ENCODE measurements at places on chromosomes 7 and 10.

DNA sequence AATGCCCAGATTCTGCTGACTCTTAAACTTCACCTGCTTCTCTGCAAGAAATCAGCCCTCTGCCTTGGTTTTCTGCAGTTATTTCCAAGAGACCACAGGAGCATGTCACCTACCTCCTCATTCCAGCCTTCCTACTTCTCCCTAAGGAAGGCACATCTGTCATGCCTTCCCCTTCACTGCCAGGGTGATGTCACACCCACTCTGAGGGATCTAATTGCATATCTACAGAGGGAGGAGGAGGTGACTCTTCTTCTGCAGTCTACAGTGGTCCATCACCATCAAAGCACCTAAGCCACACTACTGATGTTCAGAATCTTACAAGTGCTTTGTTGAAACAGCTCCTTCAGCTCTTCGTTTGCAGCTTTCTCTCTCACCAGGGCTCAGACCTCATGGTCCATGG, 275.5 kb downstream of the FGFR2 start:
- DNase-seq = no peak

- DNase-seq = no peak
These were observed 34.6 kb upstream of the ANTXRL start for GRCh38 chr10:46251857-46252847.

DNA sequence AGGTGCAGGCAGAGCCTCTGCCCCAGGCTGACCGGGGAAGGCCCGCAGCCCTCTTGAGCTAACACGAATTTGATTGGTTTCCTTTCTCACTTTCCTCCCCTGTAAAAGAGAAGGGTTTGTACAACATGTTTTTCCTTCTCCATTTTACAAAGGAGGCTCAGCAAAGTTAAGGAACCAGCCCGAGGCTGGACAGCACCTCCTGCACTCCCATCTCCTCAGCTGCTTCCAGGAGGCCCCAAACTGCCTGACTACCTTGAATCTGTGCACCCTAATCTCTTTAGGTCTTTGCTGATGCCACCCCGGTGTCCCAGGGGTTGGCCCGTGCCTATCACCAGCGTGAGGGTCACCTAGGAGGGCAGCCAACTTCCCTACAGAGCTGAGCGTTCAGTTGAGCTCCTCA, 4.2 kb downstream of the ALKBH4 start:
- DNase-seq = no peak

DNA sequence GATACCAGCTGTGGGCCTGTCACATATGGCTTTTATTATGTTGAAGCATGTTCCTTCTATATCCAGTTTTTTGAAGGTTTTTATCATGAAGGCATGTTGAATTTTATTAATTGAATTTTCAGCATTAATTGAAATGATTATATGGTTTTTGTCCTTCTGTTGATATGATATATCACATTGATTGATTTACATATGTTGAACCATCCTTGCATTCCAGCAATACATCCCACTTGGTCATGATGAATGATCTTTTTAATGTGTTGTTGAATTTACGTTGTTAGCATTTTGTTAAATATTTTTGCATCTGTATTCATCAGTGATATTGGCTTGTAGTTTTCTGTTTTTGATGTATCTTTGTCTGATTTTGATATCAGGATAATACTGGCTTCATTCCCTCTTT, 21.2 kb downstream of the PRSS37 start:
- DNase-seq = no peak

- no peak for DNase-seq
These were observed at the start of gene IGFBP3 for GRCh38 chr7:45920502-45921380. Gene IGFBP3 (minus strand): TSS chr7:45921272. CDS start chr7:45921140, 132 bp downstream.

DNA sequence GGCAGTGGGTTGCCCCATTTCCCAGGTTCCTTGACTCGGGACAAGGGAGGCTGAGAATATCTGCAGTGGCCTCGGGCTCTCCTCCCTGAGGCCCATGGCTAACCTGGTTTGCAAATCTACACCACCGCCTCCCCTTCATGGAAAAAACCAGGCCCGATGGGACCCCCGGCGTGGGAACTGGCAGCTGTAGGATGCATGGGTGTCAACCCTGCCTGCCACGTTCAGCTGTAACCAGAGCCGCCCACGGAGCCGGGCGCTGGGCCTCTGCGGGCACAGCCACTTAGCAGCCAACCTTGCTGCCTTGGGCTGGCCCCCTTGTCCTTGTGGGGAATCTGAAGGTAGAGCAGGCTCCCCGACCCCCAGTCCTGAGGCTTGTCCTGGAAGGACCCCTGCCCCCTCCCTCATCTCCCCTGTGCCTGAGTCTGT, 1.6 kb downstream of the PWWP2B start:
- no peak for DNase-seq

- no peak for DNase-seq
These were observed 125.5 kb downstream of the LRRC4 start for GRCh38 chr7:127905491-127906330.

All from stimulated activated CD4-positive, alpha-beta T cell treated with anti-CD3 and anti-CD28 coated beads, Interleukin-1b, Interleukin-23, amount 100 ng/mL, for 1 hour (primary cell).